ENCODE measurements at places on chromosomes 2 and 18.
A peak's percentile ranks its signal among the peaks of the same experiment; 100 is the strongest.

DNA sequence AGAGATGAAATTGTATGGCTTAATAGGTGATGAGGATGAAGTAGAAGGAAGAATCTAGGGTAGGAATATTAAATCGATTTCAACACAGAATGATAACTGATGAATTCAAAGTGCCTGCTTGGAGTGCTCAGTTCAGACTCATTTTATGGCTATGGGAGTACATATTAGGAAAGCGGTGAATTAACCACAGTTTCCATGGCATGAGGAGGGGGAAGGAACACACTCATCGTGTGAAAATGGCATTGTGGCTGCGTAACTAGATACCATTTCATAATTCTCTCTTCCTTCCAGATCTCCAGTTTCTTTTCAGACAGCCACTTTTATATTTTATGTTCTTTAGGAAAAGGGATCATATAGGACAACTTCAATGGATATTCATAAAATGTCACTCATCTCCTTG, 232.3 kb upstream of the KCNJ3 start:
- DNase-seq: no peak

DNA sequence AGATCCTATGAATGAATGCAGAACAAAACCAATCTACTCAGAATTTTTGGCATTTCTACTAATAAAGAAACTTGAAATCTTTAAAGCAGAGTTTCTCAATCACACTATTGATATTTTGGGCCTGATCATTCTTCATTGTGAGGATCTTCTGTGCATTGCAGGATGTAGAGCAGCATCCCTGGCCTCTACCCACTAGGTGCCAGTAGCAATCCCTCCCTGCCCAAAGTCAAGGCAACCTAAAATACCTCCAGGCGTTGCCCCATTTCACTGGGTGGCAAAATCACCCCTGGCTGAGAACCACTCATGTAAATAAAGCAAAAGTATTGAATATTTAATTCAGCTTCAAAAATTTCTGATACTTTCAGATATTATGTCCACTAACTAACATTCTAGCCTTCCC, 213.0 kb downstream of the SP3 start:
- DNase-seq: peak; percentile 50

DNA sequence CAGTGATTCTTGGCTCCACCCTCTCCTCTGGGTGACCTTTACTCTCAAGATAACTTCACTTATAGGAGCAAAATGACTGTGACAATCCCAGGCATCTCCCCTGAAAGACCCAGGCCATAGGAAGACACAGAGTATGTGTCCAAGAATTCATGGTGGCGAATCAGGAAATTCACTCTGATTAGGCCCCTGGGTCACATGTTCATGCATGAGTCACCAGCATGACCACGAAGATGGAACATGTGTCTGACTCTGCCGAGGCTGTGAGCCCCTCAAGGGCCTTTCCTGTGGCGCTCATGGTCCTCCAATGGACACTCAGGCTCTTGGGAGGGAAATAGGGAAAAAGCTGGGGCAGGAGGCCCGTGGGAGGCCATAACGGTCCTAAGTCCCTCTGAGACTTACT, 74.0 kb upstream of the TEX51 start:
- DNase-seq: no peak

DNA sequence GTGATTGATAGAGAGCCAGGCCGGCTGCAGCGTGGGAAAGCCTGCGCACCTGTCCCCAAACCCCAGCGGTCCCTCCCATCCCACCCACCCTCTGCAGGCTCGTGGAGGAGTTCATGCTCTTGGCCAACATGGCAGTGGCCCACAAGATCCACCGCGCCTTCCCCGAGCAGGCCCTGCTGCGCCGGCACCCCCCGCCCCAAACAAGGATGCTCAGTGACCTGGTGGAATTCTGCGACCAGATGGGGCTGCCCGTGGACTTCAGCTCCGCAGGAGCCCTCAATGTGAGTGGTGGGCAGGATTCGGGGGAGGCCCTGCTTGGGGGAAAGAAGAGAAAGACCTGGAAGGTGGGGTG, 48.9 kb upstream of the ALPP start:
- no peak for DNase-seq

DNA sequence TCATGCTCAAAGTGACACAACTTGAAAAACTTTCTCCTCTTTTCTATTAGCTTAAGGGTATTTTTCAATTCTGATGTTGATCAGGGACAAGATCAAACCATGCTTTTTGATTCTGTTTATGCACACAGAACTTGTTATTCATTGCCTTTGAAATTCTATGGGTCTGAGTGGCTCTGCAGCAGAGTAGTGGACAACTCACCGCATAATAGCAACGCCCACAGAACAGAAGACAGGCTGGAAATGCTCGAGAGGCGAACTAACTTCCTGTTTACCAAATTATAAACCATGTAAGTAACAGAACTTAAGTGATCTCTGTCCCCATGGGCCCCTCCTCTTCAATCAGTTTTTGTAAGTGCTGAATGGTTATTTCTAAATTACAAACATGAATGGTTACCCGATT, 131.2 kb downstream of the CBLN2 start:
- DNase-seq: no peak

GRCh38 chr2:55063226-55063625, 13.0 kb upstream of the RTN4 start:
- DNase-seq: no peak

DNA sequence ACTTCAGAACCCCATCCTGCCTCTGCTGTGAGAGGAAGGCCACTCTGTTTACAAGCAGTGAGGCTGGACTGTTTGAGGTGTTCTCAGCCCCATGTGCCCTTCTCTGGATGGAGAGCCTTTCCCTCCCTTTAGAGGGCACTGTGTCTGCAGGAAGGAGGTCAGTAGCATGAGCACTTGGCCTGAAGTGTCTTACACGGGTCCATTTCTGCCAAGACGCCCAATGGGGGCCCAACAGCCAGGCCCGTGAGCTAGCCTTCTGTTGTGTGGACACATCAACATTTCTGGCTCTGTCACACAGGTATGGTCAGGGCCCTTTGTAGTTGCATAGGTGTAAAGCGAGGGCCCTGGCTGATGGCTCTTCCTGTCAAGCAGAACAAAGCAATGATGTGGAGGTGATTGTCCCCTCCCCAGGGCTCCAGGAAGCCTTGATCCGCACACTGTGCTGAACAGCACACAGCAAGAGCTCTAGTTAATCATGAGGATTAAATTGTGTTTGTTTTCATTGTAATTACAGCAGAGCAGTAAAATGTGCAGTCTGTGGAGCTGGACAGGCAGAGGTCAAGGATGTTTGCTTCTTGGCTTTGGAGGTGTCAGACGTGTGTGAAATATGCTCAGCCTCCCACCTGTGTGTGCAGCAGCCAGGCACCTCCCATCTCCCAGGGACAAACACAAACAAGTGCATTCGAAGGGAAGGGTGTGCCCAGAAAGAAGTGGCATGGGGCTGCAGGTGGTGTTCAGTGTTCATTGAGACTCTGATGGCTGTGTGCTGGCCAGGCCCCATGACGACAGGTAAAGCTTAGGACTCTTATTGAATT, 132.1 kb downstream of the SH3RF3 start:
- peak; percentile 40 for DNase-seq

GRCh38 chr2:59957504-59957903, 596.0 kb downstream of the BCL11A start:
- no peak for DNase-seq

DNA sequence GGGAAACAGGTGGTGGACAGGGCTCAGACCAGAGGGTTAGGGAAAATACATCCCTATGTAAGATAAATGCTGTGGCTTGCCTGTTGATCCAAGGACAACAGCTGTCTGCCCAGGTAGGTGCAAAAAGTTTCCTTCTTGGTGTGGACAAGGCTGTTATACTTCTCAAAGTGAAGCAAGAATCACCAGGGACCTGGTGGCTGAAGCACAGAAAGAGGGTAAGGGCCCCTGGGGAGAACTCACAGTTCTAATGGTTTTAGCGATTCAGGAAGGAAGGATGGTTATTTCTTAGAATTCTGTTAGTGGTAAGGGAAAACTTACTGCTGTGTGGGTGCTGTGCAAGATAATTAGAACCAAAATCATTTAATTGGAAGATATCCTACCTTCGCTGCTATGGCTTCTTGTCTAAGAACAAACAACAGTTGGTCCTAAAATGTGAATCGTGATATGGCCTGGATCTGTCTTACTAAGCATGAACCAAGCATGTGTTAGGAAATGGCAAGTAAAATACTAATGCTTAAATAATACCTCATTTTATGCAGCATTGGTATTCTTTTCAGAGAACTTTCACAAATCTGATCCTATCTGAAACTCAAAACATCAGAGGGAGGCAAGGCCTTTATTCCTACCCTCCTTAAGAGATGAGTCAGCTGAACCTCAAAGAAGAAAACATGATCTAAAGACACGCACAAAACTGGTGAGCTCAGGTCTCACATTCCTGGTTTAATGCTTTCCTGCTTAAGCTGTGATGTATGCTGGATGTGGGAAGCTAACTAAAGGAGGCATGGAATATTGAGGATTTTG, 159.2 kb upstream of the THUMPD2 start:
- peak; percentile 74 for DNase-seq

DNA sequence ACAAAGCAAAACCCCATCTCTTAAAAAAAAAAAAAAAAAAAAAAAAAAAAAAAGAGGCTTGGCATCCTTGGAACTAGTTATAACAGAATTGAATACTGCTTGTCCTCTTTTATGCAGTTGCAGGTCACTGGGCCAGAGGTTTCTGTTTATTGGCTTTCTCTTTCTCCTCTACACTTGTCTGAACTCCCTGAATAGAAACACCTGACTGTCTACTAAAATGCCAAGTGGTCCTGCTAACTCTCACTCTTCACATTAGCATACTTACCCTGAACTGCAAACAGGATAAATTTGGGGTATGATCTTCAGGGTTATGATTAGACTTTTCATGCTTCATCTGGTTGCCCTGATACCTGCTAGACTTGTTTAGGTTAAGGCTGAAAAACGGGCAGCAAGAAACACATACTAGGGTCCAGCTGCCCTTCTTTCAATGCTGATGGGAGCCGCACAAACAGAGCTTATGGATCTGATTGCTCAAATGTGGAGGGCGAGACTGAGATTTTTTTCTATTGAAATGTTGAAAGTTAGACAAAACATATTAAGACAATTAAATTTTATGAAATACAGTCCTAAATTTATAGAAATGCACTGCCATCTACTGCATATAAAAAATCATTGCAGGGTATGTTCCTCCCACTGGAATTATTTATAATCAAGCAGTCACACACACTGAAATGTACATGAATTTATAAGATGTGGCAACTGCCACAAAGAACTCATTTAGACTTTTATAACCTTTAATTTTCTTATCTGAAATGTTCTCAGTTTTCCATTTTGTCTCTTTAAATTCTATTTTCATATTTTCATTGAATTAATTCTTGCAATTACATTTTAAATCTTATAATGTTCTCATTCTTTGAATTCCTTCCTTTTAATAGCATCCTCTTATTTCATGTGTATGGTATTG, 40.8 kb downstream of the GTF3C3 start:
- peak; percentile 57 for DNase-seq

- no peak for DNase-seq
These were observed 1635.0 kb upstream of the ACVR2A start for GRCh38 chr2:146209842-146210275.

DNA sequence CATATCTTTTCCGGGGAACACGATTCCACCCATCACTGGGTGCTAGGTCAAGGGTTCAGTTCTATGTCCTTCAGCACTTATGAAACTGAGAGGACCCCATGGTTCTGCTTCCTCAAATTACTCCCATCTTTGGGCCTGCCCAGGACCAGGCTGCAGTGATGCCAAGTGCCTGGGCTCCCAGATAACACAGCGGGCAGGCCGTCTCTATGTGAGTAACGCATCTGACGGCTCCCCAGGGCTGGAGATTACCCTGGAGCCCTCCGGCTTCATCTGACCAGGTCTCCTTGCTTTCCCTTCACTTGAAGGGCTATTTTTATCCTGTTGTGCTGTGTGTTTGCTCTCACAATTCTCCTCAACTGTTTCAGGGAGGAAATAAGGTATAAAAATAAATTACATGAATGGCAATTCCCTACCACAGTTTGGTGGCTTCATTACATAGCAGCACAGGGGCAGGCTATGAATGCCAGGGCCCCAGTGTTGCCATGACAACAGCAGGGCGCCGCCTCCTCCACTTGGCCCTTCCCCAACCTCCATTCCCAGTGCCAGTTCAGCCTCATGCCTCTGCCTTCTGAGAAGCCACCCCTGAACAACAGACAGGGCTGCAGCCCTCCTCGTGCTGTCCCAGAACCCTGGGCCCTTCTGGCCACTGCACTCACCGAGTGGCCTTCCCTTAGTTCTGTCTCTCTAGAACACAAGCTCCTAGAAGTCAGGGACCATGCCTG, 25.4 kb upstream of the TMEM131 start:
- no peak for DNase-seq

DNA sequence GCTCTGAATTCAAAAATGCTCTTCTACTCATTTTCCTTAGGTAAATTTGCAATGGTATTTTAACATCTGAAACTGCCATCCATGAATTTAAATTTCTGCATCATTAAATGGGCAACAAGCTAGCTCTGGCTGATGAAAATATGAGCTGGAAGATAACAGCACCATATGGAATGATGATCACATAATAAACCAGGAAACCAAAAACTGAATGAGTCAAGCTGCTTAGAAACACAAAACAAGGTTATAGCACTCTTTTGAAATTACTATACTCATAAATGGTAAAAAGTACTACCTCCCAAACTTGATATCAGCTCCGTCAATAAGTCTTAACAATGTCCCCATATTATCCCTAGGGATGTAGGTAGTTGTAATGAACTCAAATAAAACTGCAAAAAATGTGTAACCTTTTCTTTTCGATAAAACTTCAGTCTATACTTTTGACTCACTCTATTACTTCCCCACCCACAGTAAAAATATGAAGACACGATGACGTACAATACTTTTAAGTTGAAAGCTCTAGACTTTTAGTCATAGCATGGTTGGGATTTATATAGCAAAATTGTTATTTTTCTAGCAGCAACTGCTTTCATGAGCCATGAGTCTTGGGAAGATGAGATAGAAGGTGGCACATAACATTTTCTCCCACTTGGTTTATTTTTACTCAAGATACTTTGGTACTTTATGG, 396.7 kb downstream of the CDH2 start:
- no peak for DNase-seq

- no peak for DNase-seq
These were observed 16.7 kb downstream of the PDCD1 start for GRCh38 chr2:241842067-241842415.

DNA sequence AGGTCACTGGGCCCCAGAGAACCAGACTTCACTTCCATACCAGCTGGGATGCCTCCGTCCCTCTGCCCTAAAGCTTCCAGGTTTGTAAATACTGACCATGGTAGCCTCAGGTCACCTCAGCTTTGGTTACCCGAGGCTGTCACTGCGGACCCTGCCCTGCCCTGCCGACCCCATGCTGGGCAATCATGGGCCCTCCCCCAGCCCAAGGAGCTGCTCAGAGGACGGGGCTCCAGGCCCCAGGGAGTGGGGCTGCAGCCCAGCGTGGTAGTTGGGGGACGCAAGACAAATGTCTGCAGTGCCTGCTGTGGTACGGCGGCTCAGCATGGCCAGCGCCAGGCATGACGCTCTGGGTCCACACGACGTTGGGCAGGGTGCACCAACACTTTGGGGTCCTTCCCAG, 25.3 kb downstream of the RAMP1 start:
- DNase-seq: no peak

DNA sequence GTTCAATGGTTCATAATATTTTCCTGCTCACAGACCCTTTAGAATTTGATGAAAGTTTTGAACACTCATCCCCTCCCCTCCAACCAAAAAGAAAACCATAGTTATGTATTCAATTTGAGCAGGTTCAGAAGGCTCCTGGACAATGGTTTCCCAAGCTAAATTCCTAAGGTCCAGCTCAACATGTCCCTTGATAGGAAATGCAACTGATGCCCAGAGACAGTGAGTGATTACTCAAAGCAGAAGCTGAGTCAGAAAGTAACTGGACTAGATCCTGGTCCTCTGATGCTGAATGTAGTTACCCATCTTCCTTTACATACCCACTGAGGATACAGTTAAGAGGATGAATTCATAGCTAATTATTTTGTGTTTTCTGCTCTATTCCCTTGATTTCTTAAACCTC, 218.9 kb upstream of the NCKAP5 start:
- peak; percentile 86 for DNase-seq
